A549 (cell line): ENCODE measurements at places on chromosomes 7 and 10.

- no peak for DNase-seq
Observed at GRCh38 chr7:82291931-82292330, 151.6 kb downstream of the CACNA2D1 start.

DNA sequence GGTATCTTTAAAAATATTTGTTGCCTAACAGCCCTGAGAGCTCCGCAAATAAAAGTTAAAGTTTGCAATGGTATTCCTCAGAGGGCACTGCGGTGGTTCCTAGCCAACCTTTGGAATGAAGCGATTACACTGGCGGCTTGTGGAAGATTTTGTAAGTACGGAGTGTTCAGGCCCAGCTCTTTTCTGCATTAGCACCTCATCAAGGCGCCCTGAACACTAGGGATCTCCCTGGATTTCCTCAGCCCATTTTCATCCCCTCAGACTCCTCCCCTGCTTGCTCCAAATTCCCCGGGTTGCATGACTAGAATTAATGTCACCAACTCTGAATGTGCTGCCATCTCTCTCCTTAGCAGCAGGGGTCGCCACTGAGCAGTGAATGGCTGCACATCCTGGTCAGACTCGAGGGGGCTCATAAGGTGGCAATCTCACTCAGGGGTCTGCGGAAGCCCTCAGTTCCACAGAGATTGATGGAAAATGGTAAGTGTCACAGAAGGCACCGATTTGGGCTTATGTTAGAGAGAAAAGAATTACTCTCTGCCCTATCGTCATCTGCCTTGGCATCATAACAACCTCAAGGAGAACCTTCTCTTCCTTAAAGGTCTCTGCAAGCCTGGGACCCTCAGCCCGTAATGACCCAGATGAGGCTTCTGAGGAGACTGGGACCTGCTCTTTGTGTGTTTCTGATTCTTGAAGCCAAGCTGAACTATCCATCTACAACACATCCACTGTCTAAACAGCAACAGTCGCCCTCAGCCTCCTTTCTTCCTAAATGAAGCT lies 262.8 kb upstream of the AOAH start:
- peak; percentile 57 for DNase-seq

DNA sequence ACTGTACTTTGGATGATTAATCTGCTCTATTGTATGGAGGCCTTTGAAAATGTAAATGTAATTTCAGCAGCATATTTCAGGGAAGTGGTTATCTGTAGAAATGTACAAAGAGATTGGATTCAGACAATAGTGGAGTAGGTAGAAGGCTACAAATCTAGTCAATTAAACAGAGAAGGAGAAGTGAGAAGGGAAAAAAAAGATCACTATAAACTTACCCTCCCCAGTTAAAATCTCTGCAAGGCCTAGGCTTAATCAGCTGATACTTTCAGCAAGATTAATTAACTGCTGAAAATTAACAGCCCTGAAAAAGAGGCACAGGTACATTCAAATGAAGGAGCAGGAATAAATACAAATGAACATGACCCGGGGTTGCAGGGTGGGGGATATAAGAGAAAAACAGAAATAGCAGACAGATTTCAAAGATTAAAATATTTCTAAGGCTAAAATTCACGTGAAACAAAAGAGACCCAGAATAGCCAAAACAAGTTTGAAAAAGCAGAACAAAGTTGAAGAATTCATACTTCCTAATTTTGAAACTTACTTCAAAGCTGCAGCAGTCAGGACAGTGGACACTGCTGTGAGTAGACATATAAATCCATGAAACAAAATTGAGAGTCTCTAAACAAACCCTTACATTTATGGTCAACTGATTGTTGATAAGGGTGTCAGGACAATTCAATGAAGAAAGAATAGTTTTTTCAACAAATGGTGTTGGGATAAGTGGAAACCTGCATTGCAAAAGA lies 96.0 kb downstream of the NRCAM start:
- DNase-seq: no peak

DNA sequence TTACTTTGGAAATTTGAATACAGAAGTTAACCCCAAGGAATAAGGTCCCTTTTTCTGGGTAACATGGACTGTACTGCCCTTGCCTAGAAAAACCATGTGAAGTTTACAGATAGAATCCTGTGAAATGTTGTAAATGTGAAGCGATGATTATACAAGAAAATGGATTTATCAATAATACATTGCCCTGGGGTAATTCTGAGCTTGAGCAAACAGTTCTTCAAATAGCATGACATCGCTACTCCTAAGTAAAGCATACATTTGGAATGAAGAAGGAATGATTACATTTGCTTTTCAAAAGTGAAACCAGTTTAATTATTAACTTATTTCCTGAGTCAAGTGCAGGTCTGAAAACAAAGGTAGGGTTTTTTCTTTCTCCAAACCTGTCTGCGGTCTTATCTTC lies 43.3 kb upstream of the FZD8 start:
- peak; percentile 14 for DNase-seq

DNA sequence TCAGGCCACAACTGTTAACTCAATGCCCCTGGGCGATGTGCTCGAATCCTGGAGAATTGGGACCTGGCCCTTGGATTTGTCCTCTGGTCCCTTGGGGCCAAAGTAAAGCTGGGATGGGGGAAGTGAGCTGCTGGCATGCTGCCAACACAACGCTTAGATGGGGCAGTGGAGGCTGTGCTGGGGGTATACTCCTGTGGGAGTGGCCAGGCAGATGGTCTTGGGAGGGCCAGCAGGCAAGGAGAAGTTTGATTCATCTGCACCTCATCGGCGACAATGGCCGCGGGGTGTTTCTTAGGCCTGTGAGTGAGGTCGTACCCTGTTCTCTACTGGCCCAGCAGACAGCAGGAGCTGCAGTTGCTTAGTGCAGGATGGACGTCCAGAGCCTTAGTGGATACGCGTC lies 139.0 kb upstream of the MTPN start:
- no peak for DNase-seq

- peak; percentile 59 for DNase-seq
Observed at GRCh38 chr7:30285536-30286284, 1.3 kb downstream of the ZNRF2 start.

DNA sequence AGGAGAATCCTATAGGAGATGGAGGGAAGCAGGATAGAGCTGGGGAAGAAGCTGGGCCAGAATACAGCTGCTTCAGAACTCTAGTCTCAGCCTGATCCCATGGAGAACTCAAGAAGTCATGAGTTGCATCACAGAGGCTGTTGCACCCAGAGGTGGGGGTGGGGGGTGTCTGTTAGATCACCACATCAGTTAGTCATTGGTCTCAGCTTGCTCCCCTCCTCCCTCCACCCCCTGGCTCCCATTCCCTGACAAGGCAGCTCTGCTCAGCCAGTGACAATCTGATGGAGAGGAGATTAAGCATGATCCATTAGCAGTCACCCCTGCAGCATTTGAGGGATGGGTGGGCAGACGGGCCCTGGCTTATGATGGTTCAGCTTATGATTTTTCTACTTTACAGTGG lies 58.4 kb upstream of the FGL2 start:
- no peak for DNase-seq

DNA sequence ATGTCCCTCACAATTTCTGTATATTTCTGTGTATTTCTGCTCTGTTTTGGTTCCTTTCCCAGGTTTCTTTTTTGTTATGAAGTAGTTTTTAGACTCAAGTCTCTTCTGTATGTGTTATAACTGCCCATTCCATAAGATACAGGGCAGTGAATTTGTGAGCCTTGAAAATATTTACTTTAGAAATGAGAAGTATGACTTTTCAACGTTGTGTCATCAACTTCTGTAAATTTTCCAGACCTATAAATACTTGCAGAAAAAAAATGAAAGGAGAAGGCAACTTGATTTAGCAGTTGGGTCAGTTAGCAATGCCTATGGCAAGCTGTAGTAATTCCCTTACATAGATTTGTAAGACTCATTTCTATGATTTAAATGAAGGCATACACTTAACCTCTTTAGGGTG lies 11.5 kb downstream of the EGFR start:
- DNase-seq: no peak

GRCh38 chr10:119700321-119700954 lies 25.4 kb upstream of the INPP5F start:
- DNase-seq: no peak

DNA sequence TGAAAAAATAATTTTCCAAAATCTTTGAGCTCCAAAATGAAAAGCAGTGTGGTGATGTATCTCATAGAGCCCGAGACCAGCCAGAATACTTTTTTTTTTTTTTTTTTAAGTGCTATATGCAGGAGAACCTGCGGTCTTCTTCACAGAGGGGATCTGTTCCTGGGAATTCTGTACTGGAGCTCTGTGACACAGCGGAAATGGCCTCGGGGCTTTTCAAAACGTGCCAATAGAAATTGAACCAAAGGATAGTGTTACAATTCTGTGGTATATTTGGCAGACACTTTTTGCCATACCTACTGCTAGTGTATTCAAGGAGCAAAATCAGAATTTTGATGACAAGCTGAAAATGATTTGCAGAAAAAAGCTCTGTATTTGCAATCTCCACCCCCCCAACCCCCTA lies 1429.3 kb upstream of the LRRTM3 start:
- DNase-seq: no peak

DNA sequence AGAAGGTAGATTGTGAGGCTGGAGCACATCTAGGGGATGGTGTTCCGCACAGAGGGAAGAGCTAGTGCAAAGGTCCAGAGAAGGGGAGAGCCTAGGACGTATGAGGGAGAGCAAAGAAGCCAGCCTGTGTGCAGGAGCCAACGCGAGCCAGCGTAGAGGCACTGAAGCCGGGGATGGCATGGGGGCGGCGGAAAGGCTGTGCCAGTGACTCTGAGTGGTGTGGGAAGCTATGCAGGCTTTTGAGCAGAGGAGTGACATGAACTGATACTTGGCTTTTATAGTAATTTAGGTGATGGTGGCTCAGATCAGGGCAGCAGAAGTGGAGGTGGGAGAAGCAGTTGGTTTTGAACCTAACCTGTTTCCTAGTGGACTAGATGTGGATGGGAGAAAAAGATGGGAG lies 65.8 kb downstream of the ATXN7L1 start:
- DNase-seq: no peak

DNA sequence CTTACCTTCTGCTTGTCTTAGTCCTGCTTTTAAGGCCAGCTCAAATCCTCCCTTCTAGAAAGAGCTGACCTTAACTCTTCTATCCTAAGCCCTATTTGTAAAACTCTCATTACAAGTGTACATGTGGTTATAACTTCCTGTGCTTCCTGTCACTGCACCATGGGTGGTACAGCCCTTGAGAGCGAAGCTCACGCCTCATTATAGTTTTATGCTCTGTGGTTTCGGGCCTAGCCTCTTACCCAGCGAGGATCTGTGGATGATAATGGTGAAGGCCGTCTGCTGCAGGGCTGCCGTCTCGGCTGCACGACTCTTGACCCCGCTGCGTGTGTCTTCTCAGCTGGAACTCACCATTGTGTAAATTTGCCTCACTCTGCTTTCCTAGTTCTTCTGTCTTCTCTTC lies 74.6 kb downstream of the CUL1 start:
- DNase-seq: no peak

DNA sequence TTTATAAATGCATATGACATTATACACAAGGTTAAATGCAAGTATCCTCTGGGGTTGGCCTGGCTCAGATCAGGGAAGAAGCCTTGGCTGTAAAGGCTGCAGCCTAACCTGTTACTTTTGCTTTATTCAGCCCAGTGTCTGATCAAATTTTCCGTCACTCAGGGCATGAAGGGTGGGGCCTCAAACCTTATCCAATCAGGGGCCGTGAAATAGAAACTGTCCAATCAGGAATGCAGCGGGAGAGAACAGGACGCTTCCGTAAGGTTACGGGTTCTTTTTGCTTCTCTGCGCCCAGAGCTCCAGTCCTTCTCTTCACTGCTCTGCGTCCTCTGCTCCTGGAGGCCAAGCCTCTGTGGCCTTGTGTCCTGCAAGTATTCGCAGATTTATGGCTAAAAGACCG lies at the start of gene ZNF716:
Gene ZNF716 (plus strand): TSS at position 274 of the 400 bp plus-strand sequence. CDS start 112 bp downstream, at position 386.
- no peak for DNase-seq

DNA sequence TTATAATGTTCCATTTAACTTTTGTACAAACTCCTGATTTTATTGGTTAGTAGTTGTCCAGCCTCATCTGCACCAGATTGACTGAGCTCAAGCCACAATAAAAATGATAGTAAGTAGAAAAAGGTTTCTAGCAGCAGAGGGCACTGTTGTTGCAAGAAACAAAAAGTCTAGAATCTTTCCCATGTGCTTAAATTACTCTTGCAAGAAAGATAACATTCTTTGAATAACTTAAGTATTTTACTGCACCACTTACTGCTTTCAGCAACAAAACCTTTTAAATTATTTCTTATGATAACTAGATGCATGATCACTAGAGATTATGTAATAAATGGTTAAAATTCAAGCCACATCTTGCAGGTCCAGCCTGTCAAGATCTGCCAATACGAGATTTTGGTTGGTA lies 27.0 kb downstream of the LMOD2 start:
- peak; percentile 62 for DNase-seq
